ENCODE measurements at places on chromosomes 2 and 18. TPM values are rescaled to one million over a fixed set of nuclear protein-coding genes. Genes with fewer than 3 reads are reported as not detected.

DNA sequence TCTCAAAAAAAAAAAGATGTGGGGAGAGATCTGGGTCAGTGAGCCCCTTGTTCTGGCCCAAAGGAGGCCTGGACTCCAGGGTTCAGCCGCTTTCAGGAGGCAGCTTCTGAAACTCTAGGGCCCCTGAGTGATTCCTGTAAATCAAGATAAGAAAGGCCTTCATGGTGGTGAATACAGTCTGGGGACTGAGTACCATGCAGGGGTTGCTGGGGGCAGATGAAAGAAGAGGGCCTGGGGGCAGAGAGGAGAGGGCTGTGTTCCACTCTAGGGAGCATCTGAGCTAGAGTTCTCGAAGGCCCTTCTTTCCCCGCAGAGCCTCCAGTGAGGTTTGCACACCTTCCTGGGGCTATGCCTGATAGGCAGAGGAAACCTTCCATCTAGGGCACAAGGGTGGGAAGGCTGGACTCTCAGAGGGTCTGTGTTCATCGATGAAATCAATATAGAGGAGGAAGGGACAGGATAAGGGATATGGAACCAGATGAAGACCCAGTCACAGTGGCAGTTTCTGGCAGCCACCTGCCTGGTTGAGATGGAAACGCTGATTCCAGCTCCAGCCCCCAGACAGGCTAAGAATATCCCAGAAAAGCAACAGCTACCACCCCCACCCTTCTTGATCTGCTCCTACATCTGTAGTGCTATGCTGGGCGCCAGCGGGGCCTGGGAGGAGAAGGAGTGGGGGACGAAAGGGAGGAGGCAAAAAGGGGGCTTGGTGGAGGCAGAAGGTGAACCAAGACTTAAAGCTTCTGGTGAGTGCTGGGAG is 4.7 kb upstream of the CDK5R2 start:
- peaks cover 7% of the 10 kb centered on the region for H3K4me1 ChIP-seq
- peaks cover 91% of the 10 kb centered on the region for H3K27me3 ChIP-seq
- DNase-seq: no peak
- no peaks in the 10 kb centered on the region for H3K36me3 ChIP-seq

DNA sequence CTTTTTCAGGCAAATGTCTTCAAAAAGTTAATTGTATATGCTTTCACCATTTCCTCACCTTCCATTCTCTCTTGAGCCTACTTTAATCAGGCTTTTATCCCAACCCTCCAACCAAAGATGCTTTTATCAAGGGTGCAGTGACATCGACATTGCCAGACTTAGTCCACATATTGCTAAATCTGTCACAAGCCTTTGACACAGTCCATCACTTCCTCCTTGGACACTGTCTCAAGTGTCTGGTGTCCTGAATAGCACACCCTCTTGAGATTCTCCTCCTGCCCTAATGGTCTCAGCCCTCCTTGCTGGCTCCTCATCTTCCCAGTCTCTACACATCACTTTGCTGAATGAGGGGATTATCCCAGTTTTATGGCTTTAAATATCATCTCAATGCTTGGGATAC is 147.5 kb upstream of the SLC39A10 start:
- H3K36me3 ChIP-seq: no peaks in the 10 kb centered on the region
- DNase-seq: no peak
- H3K4me3 ChIP-seq: no peak overlapping the region
- no peaks in the 10 kb centered on the region for H3K27me3 ChIP-seq

- H3K4me3 ChIP-seq: peak overlapping the region; percentile 24
- no peaks in the 10 kb centered on the region for H3K27me3 ChIP-seq
- H3K27ac ChIP-seq: peak overlapping the region; percentile 68
- H3K4me1 ChIP-seq: no peaks in the 10 kb centered on the region
- no peak for DNase-seq
- H3K36me3 ChIP-seq: peaks cover 4% of the 10 kb centered on the region
Observed at GRCh38 chr18:23487738-23488570, 15.4 kb upstream of the RMC1 start.

DNA sequence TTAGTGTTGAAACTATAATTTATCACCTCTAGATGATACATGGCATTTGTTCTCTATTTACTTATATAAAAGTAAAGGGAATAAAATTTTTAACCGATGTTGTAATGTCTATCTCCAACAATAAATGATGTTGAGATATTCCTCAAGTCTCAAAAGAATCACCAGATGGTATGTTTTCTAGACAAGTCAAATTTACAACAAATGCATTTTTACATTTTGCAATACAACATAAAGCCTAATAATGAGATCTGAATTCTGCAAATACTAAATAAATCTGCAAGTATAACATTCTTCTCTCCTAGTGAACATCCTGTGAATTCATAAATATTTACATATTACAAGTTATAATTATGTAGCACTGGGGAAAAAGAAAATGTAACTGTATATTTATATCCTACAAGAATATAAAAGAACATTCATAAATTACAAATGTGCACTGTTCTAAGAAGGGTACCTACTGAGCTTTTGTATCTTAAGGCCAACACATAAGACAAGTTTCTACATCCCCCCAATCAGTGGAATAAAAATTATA is 1504.4 kb upstream of the ZEB2 start:
- H3K4me1 ChIP-seq: no peaks in the 10 kb centered on the region
- H3K27ac ChIP-seq: no peak overlapping the region
- no peaks in the 10 kb centered on the region for H3K36me3 ChIP-seq
- H3K27me3 ChIP-seq: no peaks in the 10 kb centered on the region
- DNase-seq: no peak

- no peak overlapping the region for H3K27ac ChIP-seq
- H3K27me3 ChIP-seq: peaks cover 48% of the 10 kb centered on the region
- H3K4me1 ChIP-seq: peaks cover 7% of the 10 kb centered on the region
- no peak for DNase-seq
- H3K36me3 ChIP-seq: no peaks in the 10 kb centered on the region
Observed at GRCh38 chr2:236156095-236156859, 11.9 kb downstream of the GBX2 start.

DNA sequence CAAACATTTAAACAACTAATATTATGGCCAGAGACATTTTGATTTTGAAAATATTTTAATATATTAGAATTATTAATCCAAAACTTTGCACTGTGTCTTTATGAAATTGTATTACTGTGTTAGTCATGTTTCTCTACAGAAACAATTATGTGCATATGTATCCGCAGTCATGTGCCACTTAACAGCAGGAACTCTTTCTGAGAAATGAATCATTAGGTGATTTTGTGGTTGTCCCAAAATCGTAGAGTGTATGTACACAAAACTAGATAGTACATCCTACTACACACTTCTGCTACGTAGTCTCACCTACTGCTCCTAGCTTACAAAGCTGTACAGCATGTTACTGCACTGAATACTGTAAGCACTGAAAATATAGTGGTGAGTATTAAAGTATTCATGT is 479.2 kb upstream of the DSEL start:
- no peak overlapping the region for H3K27ac ChIP-seq
- no peaks in the 10 kb centered on the region for H3K4me1 ChIP-seq
- H3K4me3 ChIP-seq: no peak overlapping the region
- no peaks in the 10 kb centered on the region for H3K36me3 ChIP-seq
- no peaks in the 10 kb centered on the region for H3K27me3 ChIP-seq

- no peak overlapping the region for H3K27ac ChIP-seq
- H3K36me3 ChIP-seq: no peaks in the 10 kb centered on the region
- peaks cover 16% of the 10 kb centered on the region for H3K4me1 ChIP-seq
- H3K4me3 ChIP-seq: no peak overlapping the region
Observed at GRCh38 chr2:85066006-85066740, 67.0 kb upstream of the TCF7L1 start.

DNA sequence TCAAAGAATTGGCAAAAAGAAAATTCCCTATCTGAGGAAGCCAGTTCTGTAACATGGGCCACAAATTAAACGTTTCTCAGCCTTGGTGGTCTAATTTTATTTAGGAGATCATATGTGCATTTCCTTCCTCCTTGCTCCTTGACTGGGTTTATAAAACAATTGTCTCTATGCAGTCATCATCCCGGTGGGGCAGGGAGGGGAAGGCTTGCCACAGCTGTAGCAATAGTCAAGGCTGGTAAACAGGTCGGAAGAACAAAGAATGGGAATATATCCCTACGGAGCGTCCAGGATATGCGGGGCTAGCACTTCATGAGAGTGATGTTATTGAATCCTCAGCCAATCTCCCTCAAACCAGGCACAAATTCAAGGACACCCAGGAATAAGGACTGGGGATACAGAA is 143.8 kb downstream of the RNF152 start:
- H3K27me3 ChIP-seq: no peaks in the 10 kb centered on the region
- no peak overlapping the region for H3K27ac ChIP-seq
- H3K36me3 ChIP-seq: no peaks in the 10 kb centered on the region
- H3K4me3 ChIP-seq: no peak overlapping the region
- DNase-seq: no peak
- H3K4me1 ChIP-seq: peaks cover under 1% of the 10 kb centered on the region

DNA sequence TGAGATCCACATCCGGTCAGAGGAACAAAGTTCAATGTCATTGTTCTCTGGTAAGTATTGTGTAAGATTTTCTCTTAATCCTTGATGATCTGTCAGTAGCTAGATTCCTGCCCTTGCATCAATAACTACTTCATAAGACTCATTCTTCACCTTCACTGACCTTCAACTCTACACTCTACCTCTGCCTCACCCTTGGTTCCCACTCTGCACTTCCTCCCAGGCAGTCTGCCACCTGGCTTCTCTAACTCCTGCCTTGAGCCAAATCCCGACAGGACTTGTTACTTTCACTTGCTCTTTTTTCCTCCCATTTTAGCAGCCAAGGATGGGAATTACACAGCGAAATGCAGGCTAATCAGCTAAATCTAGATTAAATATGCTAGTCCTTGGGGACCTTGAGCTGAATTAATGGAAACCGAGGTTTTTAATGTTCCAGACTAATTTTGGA is 190.7 kb downstream of the DLGAP1 start:
- DNase-seq: no peak
- peaks cover 4% of the 10 kb centered on the region for H3K4me1 ChIP-seq
- H3K27ac ChIP-seq: no peak overlapping the region
- no peaks in the 10 kb centered on the region for H3K36me3 ChIP-seq
- H3K27me3 ChIP-seq: no peaks in the 10 kb centered on the region

DNA sequence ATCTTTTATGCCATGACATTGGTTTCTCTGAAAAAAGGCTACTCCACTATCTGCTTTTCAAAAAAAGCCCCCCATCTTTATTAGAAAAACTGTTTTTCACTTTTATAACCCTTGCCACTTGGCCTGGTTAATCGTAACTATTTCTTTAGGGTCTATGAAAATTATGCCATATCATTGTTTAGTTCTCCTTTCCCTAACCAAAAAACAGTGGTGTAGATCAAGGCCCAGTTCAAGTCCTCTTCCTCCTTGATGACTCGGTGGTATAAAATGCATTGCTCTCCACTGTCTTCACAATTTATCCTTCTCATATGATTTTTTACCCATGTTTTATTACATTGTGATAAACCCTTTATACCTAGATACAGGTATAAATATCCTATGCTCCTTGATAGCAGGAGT is 205.5 kb downstream of the ZNF521 start:
- DNase-seq: no peak
- no peaks in the 10 kb centered on the region for H3K27me3 ChIP-seq
- H3K4me1 ChIP-seq: peaks cover 10% of the 10 kb centered on the region
- no peak overlapping the region for H3K4me3 ChIP-seq

DNA sequence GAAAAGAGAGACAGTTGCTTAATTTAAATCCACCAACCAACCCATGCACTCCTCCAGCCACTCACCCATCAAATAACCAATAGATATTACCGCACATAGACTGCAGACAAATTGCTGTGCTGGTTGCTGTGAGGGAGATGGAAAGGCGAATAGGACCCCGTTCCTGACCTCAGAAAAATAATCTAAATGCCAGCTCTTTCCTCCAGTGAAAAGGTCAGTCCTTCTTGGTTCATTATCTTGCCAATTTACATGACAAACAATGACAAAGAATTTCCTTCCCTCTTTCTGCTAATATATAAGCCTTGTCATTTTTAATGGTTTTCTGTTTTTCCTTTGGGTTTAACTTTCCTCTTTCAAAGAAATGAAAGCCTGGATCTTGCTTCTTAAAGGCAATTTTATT is 61.6 kb downstream of the MEP1B start:
- no peak for DNase-seq
- no peaks in the 10 kb centered on the region for H3K36me3 ChIP-seq
- no peak overlapping the region for H3K27ac ChIP-seq
- no peaks in the 10 kb centered on the region for H3K4me1 ChIP-seq

DNA sequence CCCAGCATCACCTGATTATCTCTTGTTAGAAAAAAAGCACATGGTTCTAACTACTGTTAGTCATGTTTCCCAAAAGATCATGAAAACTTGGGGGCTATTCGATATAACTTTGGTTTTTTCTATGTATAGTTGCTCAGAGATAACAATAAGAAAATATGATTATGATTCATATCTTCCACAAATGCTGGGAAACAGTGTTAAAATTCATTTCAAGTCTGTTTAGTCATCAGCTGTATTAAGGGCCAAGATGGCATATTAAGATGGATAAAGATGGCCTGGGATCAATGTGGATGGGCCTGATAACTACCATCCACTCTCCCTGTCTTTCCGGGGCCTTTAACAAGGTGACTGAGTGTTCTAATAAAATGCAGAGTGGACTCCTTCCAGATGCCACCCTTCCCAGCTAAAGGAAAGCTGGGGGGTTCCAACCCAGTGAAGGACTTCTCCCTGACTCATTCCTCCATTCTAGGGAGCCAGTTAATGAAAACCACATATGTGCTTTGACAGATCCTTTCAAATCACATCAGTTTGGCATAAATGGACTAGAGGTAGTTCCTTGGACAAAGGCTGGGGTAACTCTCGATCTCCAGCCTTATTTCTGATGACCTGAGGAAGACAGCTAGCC is 221.6 kb downstream of the VAPA start:
- H3K27me3 ChIP-seq: no peaks in the 10 kb centered on the region
- no peak for DNase-seq
- H3K4me3 ChIP-seq: no peak overlapping the region
- H3K27ac ChIP-seq: no peak overlapping the region

GRCh38 chr2:233108611-233109490 is 48.7 kb downstream of the INPP5D start:
- no peaks in the 10 kb centered on the region for H3K27me3 ChIP-seq
- no peak overlapping the region for H3K4me3 ChIP-seq
- no peaks in the 10 kb centered on the region for H3K36me3 ChIP-seq
- H3K27ac ChIP-seq: no peak overlapping the region
- no peaks in the 10 kb centered on the region for H3K4me1 ChIP-seq

DNA sequence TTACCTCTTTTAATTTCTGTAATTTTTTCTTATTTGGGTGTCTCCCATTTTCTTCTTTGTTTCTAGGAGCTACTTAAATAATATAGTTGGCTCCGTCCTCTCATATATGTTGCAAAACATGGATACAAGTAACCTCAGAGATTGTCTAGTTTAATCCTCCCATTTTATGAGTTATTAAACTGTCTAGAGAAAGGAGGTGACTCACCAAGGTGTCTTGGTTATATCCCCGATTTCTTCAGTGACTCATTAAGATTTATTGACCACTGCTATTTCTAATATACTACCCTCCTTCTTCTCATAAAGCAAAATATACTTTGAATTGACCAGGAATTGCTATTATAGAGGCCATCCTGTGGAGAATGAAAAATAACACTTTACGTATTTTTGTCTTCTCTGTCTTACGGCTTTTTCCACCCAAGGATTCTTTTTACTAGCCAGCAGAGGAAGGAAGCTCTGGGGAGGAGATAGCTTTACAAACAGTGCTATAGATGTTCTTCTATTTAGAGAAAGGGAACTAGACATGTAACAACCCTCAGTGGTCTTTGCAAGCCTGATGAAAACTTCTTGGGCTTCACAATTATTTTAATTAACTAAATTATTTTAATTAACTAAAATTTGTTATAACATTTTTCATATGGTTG is 300.4 kb upstream of the TNP1 start:
- H3K4me1 ChIP-seq: peaks cover 17% of the 10 kb centered on the region
- no peaks in the 10 kb centered on the region for H3K36me3 ChIP-seq
- no peak overlapping the region for H3K4me3 ChIP-seq
- no peaks in the 10 kb centered on the region for H3K27me3 ChIP-seq

SERPINB10 gene
- not detected for total RNA-seq

KCMF1 gene
- total RNA-seq: 66.1 TPM

GYPC gene
- total RNA-seq: 164 TPM

All from esophagus muscularis mucosa (tissue), 4 donors.